GM12892 (cell line): ENCODE measurements at places on chromosomes 1 and 21.
A peak's percentile ranks its signal among the peaks of the same experiment; 100 is the strongest.

DNA sequence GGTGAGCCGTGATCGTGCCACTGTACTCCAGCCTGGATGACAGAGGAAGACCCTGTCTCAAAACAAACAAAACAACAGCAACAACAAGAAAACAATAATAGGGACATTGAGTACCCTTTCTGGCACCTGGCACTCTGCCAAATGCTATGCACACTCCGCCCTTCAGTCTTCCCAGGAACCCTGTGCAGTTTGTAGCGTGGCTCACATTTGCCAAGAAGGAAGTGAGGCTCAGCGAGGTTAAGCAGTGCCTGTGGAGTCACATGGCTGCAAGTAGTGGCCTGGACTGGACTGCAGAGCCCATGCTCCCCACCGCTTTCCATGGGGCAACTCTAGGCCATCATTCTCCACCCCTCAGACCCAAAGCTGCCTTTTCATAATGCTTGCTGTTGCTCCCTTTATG, 5.3 kb upstream of the EVA1B start:
- DNase-seq, result no peak

DNA sequence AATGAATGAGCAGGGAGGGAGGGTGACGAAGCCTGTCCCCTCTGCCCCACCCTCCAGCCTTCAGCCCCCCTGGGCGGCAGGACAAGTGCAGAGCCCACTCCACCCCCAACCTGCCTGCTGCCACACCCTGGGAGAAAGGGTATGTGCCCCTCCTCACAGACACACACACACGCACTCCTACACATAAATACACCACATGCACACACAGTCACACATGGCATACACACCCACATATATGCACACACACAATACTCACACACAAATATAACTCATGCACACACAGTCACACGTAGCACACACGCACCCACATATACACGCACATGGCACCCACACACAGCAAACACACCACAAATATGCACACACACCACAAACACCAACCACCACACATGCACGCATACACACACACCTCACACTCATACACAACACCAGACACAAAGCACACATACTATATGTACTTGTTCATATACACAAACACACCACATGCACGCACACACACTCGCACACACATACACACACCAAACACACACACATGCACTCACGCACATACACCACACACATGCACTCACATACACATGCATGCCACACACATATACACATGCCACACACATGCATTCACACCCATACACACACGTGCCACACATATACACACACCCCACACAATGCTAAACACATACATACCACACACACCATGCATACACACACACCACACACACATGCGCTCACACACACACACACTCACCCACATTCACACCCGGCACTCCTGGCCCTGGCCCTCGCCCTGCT, 16.4 kb downstream of the ITGB2 start:
- no peak for DNase-seq

GRCh38 chr1:89705901-89706699, 73.2 kb downstream of the LRRC8C start:
- DNase-seq, result no peak

DNA sequence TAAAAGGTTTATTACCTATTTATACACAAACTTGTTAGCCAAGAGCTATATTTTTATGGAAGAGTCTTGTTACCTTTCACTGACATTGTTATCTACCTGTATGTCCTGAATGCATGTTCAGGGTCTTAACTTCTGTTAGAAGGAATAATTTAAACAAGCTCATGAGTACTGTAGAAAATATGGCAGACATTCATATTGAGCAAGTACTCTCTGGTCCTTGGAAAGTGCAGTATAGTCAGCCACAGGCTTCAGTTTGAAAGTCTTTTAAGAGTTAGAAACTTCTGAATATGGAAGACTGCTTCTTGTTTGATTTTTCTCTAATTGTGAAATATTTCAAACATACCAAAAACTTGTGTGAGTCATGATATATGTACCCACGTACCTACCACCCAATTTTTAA, 16.6 kb downstream of the DIP2A start:
- no peak for DNase-seq

- no peak for DNase-seq
Measured at GRCh38 chr1:55321942-55322341, 106.8 kb upstream of the USP24 start.

DNA sequence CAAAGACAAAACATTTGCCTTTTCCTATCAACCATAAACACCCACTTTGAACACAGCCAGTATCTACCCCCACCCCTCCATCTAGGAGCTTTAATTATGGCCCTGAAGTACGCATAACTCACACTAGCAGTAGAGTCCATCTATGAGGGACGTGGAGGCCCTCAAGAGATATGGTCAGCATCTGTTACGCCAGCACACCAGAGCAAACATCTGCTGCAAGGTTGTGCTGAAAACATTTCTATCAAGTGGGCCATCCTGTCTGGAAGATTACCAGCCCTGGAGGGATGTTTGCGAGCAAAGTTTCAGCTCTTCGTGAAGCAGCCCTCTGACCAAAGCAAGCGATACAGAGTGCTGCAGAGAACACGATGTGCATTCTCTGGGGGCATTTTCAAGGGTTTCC, 74.6 kb downstream of the SLC45A1 start:
- DNase-seq, result no peak

DNA sequence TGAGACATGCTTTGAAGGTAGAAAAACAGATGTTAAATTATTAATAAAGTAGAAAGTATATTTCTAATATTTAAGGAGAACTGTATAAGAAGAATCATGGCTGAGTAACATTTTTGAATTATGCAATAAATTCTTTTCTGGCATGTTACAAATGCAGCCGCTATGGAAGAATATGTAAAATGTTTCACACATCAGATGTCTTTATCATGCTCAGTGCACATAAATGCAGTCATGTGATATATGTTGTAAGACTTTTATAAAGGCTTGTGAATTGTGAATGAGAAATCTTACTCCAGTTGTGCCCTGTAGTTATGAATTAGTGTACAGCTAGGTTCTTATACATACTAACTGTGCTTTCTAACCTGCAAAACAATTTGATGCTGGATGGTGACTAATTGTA, 53.5 kb downstream of the LRRC8B start:
- DNase-seq, result no peak

DNA sequence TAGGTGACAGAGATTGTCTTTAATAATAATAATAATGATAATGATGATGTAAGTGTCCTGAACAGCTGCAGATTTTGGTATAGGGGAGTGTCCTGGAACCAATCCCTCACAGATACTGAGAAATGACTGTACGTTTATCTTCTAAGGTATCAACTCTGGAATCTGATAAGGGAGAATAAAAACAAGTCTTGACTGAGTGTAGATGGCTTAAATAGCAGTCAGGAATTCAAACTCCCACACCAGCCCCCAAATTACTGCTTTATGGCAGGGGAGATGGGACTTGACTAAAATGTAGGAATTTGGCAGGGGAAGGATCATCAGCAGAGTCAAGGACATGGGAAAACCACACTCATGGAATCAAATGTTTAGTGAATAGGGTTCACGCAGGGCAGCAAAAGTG, 6.1 kb upstream of the VHLL start:
- no peak for DNase-seq

DNA sequence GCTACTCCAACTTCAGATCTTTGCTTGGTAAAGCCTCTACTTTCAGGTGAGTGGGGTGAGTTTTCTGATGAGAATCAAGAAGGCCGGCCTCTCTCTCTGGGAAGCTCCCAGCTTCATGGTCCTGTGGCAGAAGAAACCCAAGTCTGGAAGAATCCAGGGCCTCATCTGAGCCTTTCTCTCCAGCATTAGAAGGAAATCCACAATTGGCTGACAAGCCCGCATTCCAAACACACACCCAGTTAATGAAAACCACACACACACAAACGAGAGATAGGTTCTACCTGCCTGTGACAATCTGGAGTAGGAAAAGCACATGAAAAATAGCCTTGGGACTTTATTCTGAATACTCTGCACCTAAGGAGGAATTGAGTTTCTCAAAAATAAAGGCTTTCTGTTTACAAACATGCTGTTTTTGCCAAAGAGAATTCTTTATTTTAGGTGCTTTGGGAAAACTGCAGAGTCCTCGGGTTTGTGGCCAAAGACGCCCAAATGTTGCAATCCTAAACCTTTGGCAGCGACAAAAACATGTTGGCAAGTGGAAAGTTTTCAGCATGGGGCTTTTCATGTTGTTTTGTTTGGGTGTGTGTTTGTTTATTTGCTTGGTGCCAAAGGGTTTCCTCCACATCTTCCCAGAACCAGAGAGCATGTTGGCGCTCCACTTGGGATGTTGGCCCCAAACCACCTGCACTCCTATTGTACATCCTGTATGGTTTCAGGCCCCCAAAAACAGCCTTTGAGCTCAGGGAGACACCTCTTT, 216.2 kb downstream of the SETD4 start:
- no peak for DNase-seq

GRCh38 chr1:165483412-165483811, 38.5 kb upstream of the RXRG start:
- no peak for DNase-seq

DNA sequence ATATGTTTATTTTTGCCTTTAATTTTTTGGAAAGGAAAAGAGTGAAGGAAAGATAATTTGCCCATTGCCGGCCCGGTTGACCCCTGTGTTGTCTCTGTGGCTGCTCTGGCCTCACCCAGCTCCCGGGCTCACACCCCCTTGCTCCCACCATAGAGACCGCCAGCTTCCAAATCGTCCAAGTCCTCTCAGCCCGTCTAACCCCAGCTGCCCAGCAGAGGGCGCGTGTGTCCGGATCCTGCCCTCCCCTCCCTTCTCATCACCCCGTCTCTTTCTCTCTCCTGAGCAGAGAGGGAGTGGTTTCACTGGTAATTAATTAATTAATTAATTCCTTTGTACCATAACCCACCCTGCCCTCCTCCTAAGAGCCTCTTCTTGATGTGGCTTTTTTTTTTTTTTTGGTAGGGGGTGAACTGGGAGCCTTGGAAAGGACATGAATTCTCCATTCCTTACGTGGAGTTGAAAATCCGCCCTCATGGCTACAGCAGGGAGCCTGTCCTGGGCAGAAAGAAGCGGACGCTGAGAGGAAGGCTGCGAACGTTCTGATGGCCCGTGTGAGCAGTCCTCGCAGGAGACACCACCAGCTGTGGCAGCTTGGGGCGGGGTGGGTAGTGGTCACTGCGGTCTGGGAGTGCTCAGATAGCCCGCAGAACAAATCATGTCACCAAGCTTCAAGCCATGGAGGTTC, 45.9 kb downstream of the KIAA0040 start:
- DNase-seq, result peak; percentile 59

GRCh38 chr1:246151796-246152434, 355.2 kb downstream of the SMYD3 start:
- no peak for DNase-seq

- DNase-seq, result no peak
Measured at GRCh38 chr1:157653494-157653873, 47.1 kb downstream of the FCRL3 start.

- no peak for DNase-seq
Measured at GRCh38 chr1:246726881-246727280, 2.7 kb downstream of the SCCPDH start.

DNA sequence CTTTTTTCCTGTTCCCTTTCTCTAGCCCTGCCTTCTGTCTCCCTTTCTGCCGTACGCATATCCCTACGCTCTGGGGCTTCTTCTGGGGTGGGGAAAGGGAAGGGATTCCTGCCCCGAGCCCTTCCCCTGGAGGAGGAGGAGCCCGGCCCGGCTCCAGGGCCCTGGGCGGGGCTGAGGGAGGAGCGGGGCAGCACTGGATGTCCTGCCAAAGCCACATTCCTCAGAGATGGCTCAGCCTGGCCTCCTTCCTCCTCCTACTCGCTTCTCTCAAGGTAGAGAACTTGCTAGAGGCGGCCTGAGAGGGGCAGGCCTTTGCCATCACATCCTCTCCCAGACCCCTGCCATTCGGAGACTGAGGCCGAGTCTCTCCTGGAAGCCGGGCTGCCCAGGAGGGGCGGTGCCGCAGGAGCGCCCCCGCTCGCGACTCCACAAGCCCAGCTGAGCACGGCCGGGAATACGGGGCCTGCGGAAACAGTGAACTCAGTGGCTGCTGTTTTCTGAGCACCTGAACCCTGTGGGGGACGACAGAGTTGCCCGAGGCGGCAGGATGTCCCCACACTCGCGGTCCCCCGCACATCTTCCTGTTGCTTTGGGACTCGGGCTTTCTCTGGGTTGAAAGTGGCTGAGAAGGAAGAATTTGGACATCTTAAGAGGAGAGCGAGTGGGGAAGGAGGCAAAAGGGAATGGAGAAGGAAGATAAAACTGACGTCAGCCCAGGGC, 12.2 kb downstream of the ADAMTSL4 start:
- peak; percentile 54 for DNase-seq

- DNase-seq, result no peak
Measured at GRCh38 chr1:160834945-160835565, 27.6 kb downstream of the CD244 start.

DNA sequence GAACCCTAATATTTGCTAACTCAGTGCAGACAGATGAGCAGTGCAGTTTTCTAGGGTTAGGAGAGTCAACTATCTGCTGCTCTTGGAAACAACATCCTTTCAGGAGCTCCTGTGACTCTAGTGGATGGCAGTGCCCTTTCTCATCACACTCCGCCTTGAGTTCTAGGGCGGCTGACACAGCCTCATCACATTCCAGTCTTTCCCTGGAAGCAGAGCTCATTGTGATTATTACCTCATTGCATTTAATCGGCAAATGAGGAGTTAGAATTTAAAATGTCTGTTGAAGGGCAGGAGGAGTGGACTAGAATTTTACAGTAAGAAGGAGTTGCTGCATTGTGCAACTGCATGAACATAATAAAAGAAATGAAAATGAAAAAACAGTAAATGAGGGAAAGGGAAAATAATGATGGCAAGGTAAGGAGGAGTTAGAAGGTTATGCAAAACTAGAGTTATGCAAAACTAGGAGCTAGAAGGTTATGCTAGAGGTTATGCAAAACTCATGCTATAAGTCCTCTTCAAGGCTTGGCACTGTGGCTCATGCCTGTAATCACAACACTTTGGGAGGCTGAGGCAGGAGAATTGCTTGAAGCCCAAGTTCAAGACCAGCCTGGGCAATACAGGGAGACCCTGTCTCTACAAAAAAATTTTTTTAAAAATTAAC, 6.9 kb upstream of the PTGFRN start:
- no peak for DNase-seq

DNA sequence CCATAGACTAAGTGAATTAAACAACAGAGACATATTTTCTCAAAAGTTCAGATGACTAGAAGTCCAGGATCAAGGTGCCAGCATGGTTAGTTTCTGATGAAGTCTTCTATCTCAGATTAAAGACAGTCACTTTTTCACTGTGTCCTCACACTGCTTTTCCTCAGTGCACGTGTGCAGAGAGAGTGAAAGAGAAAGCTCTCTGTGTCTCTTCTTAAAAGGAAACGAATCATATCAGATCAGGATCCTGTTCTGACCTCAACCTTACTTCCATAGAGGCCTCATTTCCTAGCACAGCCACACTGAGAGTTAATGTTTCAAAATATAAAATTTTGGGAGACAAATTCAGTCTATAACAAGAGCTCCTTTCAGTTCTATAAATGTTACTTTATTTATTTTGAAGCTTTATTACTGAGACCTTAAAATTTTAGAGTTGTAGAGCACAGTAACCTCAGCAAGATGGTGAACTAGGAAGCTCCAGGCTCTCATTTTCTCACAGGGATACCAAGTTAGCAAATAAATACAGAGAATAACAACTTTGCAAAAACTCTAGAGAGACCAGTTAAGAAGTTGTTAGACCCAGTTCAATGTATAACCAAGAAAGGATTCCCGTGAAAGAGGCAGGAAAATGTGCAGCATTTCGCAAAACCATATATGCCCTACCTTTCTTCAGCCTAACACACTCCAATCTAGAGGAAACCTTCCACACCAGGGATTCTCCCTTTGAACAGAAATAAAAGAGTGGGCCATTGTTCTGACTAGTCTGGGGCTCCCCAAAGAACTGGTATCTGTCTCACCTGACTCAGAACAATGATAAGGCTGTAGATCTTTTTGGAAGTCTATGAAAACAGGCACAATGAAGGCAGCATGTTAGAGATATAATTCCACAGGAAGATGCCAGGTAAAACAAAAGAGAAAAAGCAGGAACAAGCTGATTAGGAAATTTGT, 372.2 kb downstream of the MRPL39 start:
- no peak for DNase-seq
